Epithelial cell of proximal tubule (primary cell): ENCODE measurements at places on chromosomes 6 and 20.

DNA sequence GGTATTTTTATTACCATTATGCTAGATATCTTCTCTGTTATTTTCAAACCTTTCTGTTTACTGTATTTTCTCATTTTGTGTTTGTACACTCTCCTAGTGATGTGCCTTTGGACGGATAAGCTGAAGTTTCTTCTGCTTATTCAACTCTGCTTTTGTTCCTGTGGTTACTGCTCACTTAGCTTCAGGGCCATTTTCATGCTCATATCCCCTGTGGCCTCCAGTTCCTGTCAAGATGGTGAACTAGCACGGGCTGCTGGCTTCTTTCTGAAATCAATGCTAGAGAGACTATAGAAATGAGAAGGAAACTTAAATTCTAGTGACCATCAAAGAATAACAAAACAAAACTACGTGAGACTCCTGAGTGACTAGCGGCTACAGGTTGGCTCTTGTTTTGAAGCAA, 6.8 kb upstream of the CST8 start:
- no peak for DNase-seq

GRCh38 chr20:58044286-58044685, 184.2 kb downstream of the ANKRD60 start:
- no peak for DNase-seq

- no peak for DNase-seq
Observed at GRCh38 chr20:63309261-63310071, 16.5 kb downstream of the COL20A1 start.

DNA sequence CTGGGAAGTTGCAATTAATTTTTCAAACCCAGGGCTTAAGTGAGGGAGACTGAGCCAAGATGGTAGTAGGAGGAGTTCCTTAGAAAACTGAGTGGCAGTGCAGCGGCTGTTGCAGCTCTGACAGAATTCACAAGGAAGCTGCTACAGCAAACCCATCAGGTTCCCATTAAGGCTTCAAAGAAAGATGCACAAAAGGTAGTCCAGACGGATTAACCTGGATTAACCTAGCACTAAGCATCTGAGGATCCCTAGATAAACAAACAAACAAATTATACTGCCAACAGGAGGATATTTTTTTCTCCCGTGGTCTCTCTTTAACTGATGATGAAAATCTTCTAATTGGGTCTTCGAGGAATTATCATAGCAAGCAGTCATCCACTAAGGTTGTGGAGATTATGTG, 5.2 kb downstream of the TENT5A start:
- DNase-seq: no peak

DNA sequence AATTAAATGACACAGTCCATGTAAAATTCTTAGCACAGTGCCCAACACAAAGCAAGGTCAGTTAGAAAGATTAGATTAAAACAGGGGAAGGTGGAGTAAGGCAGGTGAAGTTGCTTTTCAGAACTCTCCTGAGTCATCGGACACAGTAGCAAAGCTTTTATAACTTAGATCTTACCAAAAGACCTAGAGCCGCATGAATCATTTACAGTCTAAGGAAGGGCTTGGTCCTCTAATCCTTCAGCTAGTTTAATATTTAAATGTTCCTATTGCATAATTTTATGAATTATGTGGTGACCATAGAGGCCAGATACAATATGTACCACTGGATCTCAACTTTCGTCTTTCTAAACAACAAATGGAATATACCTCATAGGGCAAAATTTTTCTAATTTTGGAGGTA, 202.1 kb upstream of the SNX9 start:
- DNase-seq: no peak

- DNase-seq: no peak
Observed at GRCh38 chr6:41824571-41825569, 37.4 kb downstream of the TOMM6 start.

DNA sequence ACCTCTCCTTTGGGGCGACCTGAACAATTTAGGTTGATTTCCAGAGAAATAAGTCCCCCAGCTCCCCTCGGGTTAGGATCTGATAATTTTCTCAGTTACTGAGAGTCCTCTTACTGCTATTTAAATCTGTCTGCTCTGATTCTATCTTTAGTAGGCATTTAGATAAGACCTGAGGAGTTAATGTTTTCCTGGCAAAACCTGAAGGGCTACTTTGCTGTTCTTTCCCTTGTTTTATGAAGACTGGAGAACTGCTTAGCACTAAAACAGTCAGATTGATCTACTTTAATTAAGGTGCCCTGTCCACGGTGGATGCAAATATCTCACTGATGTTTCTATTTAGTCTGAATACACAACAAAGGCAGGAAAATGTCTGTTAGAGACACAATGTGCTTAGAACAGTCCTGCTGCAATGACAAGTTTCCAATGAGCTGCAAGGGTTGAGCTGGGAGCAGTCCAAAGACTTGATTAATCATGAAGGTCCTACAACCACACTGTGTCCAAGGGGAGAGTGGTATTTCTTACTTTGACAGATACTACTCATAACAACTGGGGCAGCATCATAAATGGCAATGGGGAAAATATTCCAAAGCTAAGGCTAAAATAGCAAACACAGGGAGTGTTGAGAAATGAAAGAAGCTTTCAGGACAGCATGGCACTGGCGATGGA, 15.7 kb downstream of the ADTRP start:
- no peak for DNase-seq

DNA sequence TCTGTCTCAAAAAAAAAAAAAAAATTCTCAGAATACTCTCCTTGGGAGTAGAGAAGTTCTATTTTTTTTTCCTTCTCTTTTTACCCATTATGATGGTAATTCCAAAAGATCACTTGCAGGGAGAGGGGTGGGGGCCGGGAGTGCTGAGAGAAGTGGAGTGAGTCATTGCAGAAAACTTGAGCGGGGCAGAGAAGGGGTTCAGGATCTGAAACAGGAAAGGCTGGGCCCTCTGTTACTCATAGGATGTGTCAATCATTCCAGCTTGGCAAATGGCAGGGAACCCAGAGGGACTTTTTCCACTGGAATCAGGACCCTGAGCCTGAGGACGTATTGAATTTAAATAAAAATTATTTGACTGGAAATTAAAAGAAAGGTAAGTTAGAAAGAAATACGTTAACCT, 111.4 kb upstream of the ARMC2 start:
- DNase-seq: peak; percentile 46

GRCh38 chr6:125558241-125558843, 191.1 kb upstream of the HEY2 start:
- no peak for DNase-seq

GRCh38 chr6:168322966-168323365, 3.4 kb upstream of the DACT2 start:
- no peak for DNase-seq

- no peak for DNase-seq
Observed at GRCh38 chr20:35979544-35979943, 11.2 kb downstream of the CNBD2 start.

- DNase-seq: no peak
Observed at GRCh38 chr6:111727802-111728201, 122.1 kb upstream of the TRAF3IP2 start.

- no peak for DNase-seq
Observed at GRCh38 chr6:163356743-163357142, 57.8 kb upstream of the QKI start.
